Fibroblast of the conjunctiva (primary cell): ENCODE measurements at places on chromosomes 4 and X.
A peak's percentile ranks its signal among the peaks of the same experiment; 100 is the strongest.

- DNase-seq = no peak
Observed at GRCh38 chr4:111798840-111799239, 346.4 kb upstream of the FAM241A start.

GRCh38 chrX:12903646-12904045, 2.8 kb upstream of the TLR8 start:
- no peak for DNase-seq

DNA sequence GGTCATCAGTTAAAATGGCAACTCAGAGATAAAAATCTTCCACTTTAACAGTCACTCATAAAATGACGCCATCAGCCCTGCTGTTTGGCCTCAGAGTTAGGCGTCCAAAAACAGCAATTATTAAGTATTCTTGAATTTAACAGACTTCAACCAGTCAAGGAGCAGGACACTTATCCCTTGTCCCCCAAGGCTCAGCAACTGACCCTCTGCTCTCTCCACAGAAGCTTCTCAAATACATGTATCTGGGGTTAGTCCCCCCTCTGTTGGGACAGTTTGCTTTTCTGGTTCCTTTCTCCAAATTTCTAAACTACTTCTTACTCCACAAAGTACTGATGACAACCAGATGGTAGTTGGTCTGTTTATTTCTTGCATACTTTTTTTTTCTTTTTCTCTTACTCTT, 54.4 kb downstream of the SOD3 start:
- DNase-seq = no peak

- DNase-seq = no peak
Observed at GRCh38 chr4:79927931-79928330, 145.1 kb downstream of the ANTXR2 start.

GRCh38 chr4:162681212-162681611, 485.5 kb downstream of the NAF1 start:
- no peak for DNase-seq

- DNase-seq = no peak
Observed at GRCh38 chr4:122469457-122469856, 12.9 kb upstream of the IL2 start.

- no peak for DNase-seq
Observed at GRCh38 chr4:2060611-2061185, 1.6 kb downstream of the NAT8L start.

- no peak for DNase-seq
Observed at GRCh38 chr4:109205186-109205585, 97.3 kb downstream of the COL25A1 start.

DNA sequence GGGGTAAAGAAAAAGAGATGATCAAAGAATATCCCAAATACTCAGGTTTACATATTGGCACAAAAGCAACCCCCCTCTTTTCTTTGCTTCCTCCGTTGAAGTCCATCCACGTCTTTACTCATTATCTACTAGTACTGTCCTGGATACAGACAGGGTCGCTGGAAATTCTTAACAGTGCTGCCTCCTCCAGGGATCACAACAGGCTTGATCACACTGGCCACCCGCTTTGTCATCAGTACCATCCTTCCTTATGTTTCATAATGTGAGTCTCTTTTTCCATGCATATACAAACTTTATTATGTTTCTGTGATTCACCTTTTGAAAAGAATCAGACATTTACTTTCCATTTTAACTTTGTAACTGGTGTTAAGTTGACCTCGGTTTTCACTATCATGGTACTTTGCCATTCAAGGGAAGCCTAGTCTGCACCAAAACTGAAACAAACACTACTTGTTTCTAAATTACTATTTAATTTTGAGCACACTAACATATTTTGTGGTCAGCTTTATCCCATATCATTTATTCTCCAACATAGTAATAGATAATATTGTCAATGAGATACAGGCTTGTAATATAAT, 387.5 kb upstream of the PPP1R2C start:
- no peak for DNase-seq

DNA sequence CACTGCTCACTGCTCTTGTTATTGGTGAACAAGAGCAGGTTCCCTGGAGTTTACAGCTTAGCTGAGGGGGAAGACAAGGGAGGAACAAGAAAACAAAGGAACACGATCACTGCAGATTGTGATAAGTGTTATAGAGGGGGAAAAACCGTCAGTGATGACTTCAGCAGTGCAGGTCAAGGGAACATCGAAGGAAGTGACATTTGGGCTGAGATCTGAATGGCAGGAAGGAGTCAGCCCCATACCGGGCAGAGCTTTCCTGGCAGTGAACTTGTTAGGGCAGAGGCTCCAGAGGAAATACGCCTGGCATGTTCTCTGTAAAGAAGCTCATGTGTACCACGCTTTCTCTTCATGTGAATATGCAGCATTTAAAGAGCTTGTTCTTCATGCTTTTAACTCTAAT, 78.1 kb downstream of the LDB2 start:
- no peak for DNase-seq

- no peak for DNase-seq
Observed at GRCh38 chr4:87278335-87278794, 44.3 kb downstream of the HSD17B13 start.

DNA sequence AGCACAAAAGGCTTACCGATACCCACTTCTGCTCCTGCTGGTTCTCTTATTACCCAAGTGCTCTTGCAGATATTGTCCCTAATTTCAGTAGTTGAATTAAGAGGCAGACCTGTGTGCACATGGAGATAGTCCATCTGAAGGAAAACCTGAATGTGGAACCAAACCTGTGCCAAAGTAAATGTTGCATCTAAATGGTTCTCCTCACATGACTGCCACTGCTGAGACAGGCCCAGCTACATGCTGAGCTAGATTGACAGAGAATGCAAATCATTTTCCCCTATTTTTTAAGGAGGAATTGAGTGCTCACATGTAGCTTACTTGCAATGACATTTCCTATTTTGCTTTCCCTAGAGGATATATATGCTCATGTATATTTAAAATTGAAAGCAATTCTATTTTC, 609.1 kb upstream of the TECRL start:
- no peak for DNase-seq

DNA sequence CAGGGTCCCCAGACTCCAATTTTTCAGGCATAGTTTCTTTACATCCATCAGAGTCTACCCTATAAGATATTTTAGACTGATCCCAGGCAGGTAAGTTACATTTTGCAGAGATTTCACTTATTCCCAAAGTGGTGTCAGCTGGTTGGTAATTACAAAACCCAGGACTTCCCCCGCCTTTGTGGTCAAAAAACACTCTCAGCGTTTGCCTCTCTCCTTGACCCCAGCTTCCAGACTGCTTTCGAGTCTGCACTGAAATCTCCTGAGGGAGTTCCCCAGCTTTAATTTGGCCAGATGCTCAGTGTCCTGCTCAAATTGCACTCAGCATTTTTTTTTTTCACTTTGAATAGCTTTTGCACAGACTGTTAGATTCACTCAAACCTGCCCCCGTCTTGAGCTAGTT, 11.2 kb upstream of the AMOT start:
- peak; percentile 32 for DNase-seq

- DNase-seq = peak; percentile 78
Observed at GRCh38 chrX:87409113-87409841, 108.3 kb upstream of the KLHL4 start.

GRCh38 chrX:140697618-140698017, 11.9 kb upstream of the LINC00632 start:
- DNase-seq = no peak

GRCh38 chr4:3422241-3422801, 19.4 kb upstream of the HGFAC start:
- no peak for DNase-seq

DNA sequence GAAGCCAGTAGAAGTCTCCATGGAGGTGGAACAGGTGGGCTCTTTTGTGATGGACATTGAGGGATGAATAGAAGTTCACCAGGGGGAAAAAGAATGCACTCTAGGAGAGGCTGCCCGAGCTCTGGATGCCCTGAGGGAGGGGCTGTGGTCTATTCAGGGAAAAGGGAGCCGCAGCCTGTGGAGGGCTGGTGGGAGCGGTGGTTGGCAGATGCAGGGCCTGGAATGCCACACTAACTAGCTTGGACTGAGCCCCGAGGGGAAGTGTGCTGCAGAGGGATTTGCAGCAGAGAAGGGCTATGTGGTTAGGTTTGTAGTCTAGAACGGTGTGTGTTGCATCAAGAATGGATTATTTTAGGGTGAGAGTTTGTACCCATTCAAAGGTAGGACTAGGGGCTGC, 29.5 kb upstream of the PSAPL1 start:
- DNase-seq = no peak

GRCh38 chrX:11449613-11450012, 156.4 kb downstream of the AMELX start:
- no peak for DNase-seq

DNA sequence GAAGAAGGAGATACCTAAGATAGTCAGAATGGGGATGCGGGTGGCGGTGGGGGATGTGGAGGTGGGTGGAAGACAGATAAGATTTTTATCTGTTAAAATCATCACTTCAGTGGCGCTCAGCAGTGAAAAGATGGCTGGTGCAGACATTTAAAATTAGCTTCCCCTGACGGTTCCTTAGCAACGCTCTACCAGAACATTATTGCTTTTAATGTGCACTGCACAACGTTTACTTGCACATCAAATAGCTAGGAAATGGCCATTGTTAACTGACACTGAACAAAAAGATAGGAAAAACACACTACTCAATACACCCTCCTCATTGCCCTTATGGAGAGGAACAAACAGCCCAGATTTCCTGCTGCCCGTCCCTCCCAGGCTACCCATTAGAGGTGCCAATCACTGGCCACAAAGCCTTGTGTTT, 61.0 kb upstream of the FTHL17 start:
- no peak for DNase-seq

GRCh38 chr4:147829401-147830101, 97.7 kb downstream of the ARHGAP10 start:
- peak; percentile 85 for DNase-seq

DNA sequence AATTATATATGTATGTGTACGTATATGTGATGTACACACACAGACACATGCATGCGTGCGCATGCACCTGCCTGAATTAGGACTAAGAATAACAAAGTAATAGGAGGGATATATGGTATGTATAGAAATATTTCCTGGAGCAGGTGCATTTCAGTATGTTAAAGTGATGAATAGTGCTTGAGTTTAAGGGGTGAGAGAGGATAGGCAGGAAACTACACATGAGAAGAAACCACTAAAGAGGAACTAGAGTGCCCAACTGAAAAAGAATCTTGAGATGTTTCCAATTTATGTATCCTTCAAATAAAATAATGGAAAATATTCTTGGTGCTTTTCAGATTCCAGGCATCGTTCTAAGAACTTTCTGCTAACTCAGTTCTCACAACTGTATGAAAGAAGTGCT, 52.6 kb upstream of the UNC5C start:
- DNase-seq = no peak

GRCh38 chr4:156971165-156971675, 379 bp downstream of the PDGFC start:
- DNase-seq = no peak

GRCh38 chrX:13345037-13345436, 25.2 kb upstream of the ATXN3L start:
- no peak for DNase-seq

DNA sequence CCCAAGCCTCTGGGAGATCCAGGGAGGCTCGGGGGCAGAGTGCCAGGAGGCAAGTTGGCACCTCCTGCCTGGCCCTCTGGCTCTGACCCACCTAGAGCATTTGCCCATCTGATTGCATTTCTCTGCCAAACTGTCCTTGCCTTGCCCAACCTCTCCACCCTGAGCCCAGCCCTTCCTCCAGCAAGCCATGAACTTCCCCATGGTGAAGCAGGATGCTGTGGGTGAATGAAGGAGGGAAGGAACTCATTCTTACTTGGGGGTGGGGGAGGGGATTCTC, 9.3 kb upstream of the CNGA2 start:
- DNase-seq = no peak

- DNase-seq = no peak
Observed at GRCh38 chr4:147944249-147944648, 212.4 kb downstream of the ARHGAP10 start.

DNA sequence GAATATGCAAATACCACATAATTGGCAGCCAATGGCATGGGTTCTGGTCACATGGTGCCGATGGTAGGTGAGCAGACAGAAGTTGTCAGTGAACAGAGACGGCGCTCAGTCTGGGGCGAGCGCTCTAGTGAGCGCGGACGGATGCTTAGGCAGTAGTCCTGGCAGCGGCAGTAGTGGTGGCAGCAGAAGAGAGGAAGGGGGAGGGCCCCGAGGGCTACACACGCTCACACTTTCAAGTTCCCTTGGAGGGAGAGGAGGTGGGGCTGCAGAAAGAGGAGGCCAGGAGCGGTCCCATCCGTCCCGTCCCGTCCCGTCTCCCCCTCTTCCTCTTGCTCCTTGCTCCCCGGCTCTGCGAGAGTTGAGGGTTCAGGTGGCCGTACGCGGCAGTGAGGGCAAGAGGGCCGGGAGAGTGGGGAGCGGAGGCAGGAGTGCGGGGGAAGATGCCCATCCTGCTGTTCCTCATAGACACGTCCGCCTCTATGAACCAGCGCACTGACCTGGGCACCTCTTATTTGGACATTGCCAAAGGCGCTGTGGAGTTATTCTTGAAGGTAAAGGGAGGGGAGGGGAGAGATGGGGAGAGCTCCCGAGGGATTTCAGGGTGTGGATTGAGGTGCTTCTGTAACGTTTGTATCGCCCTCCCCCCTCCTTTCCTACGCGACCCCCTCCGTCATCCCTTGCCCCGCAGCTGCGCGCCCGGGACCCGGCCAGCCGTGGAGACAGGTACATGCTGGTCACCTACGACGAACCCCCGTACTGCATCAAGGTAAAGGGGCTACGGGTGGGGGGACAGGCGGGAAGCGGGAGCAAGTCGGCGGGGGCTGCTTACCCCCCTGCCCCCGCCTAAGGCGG, at the start of gene INTS6L:
INTS6L (plus strand) TSS at position 108 of the 852 bp plus-strand sequence; CDS start at position 441, 333 bp downstream.
- DNase-seq = peak; percentile 77

- DNase-seq = no peak
Observed at GRCh38 chr4:33381816-33382215, 2661.6 kb downstream of the PCDH7 start.

DNA sequence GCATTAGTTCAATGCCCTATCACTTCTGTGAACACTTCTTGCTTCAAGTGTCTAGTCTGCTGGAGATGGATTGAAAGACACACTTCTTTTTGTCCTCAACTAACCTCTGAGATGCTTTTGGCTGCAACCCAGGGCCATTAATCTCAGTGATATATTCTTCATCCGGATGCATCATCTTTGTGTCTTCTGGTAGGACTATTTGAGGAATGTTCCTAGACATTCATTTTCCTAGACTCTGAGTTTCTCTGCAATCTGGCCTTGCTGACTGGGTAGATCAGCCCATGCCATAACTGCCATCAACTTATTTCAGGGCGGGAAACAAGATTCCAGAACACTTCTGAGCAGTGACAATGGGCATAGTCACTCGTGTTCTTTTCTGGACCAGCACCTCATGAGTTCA, 329.4 kb downstream of the PDGFC start:
- DNase-seq = no peak

- DNase-seq = peak; percentile 10
Observed at GRCh38 chr4:180542445-180543100, 1700.6 kb upstream of the TENM3 start.
